ENCODE measurements at places on chromosomes 7 and 10. TPM values are rescaled to one million over a fixed set of nuclear protein-coding genes. Genes with fewer than 3 reads are reported as not detected.

Gene GNAI1
- total RNA-seq, result 53.7 TPM

Gene FRMPD2
- total RNA-seq, result not detected

Gene EGR2
- 4.0 TPM for total RNA-seq

Gene ELFN1
- total RNA-seq, result 1.2 TPM

Gene HYAL4
- not detected for total RNA-seq

Gene ZNF746
- total RNA-seq, result 12.6 TPM

Gene WNT8B
- total RNA-seq, result not detected

Gene GRM8
- total RNA-seq, result not detected

- no peak for DNase-seq
Measured at GRCh38 chr7:114354306-114354705, 60.3 kb upstream of the FOXP2 start.

DNA sequence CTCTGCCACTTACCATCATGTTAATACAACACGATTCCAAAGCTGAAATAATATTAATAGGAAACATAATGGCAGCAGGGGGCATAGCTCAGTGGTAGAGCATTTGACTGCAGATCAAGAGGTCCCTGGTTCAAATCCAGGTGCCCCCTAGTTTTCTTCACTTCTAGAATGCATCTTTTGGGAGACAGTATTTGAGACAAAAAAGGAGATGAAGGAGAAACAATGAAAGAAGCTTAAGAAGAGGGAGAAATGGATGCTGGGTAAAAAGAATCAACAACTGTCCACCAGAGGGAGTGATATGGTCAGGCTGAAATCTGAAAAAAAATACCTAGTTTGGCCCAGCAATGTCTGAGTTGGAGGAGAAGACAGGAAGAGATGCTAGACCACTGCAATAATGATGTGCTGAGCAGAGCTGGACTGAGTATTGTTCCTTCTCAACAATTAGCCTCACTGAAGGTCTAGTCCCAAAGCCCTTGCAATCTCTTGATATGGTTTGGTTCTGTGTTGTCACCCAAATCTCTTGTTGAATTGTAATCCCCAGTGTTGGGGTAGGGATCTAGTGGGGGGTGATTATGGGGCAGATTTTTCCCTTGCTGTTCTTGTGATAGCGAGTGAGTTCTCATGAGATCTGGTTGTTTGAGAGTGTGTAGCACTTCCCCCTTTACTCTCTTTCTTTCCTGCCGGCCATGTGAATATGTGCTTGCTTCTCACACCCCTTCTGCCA, 48.3 kb downstream of the ZNF783 start:
- DNase-seq, result no peak

DNA sequence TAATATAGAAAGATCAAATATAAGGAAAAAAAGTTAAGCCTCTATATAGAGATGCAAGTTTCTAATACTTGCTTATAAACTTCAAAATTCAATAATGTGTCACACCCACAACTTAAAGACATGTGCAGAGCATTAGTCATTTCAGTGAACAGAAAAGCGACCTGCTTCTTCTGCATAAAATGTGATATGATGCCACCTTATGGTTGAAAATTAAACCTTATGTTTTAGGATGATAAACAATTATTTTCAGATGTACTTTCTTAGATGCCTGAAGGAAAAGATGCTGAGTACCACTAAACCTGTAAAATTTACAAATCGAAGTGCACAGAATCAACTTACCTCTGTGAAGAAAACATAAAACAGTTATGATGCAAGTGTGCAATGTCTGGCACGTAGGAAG, 96.0 kb downstream of the MTERF1 start:
- no peak for DNase-seq

DNA sequence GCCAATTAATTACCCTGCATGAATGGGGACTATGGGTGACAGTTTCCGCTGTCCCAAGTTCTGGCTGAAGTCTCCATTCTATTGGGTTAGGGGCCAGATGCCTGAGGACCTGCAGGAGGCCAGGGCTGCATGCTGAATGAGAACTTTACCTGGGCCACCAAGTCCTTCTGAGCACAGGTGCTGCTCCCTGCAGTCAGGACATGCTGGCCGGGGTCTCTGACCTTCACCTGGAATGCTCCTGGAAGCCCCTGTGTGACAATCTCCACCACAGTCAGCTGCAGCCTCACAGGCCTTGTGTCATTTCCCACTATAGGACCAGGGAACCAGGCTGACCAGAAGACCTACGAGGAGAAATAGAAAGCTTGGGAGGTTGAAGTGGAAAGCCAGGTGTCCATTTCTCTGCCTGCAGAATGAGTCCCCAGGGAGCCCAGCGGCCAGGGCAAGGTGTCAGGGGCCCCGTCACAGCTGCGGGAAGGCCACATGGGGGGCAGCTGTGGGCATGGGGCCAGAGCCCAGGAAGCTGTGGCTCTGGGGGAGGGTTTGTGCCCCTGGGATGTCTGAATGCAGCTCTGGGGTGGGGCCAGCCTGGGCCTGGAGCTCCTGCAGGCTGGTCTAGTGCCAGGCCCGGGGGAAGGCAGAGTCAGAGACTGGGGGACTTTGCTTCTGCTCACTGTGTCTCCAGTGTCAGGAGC, 5.6 kb upstream of the GIMAP8 start:
- no peak for DNase-seq

DNA sequence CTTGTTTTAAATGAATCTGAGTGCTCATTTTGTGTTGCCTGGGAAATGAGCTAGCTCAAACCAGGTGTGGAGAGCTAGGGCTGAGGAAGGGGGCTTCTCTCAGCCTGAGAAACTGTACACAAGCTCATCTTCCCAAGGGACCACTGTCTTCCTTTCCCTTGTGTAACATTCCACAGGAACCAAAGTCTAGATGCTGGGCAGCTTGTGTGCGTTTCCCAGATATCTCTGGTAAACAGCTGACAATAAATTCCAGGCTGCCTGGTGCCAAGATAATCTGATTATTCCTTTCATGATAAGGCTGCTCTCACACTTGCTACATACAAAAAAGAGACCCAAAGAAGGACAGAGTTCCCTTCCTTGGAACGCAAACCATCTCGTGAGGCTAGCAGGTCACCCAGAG, 33.1 kb upstream of the MKLN1 start:
- DNase-seq, result no peak

DNA sequence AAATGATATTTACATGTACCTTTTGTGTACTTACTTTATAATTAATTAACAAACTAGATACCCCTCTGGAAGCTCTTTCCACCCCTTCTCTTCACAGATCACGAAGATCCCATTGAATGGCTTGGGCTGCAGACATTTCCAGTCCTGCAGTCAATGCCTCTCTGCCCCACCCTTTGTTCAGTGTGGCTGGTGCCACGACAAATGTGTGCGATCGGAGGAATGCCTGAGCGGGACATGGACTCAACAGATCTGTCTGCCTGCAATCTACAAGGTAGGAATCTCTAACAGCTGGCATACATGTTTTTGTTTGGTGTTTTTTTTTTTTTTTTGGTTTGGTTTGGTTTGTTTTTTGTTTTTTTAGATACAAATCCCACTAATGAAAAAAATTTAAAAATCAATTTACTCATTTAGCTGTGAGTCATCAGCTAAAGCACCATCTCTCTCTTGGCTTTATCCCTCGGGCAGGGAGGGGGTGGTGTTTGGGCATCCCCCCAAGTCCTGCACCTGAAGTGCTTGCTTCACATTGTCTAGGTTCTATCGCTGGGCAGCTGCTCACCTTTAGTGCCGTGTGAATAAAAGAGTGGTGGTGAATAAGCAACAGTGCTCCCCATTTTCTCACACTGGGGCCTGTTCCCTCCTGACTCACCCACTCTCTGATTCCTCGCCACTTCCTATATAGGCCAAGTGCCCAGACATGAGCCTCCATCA, 68.9 kb downstream of the MET start:
- DNase-seq, result no peak

DNA sequence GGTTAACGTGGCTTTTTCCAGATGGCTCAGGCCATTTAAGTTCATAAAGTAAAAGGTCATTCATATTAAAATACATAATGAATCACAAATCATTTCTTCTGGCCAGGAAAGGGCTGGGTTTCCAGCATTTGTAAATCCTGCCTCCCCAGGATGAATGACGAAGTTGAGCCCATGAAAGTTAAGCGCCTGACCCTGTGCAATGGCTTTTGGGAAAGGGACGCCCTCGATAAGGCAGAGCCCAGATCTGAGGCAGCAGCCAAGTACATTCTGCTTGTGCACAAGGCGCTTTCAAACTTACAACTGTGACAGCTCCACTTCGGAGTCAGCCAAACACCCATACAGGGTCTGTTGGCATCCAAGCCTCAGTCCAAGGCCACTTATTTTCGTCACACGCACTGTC, 2.8 kb downstream of the GIMAP6 start:
- DNase-seq, result no peak

GRCh38 chr7:85130702-85131101, 56.2 kb downstream of the SEMA3D start:
- no peak for DNase-seq
